DND-41 (cell line): ENCODE measurements at places on chromosomes 1 and 21.

- DNase-seq = no peak
These were observed 5.4 kb downstream of the KRTAP10-12 start for GRCh38 chr21:44702111-44702972.

DNA sequence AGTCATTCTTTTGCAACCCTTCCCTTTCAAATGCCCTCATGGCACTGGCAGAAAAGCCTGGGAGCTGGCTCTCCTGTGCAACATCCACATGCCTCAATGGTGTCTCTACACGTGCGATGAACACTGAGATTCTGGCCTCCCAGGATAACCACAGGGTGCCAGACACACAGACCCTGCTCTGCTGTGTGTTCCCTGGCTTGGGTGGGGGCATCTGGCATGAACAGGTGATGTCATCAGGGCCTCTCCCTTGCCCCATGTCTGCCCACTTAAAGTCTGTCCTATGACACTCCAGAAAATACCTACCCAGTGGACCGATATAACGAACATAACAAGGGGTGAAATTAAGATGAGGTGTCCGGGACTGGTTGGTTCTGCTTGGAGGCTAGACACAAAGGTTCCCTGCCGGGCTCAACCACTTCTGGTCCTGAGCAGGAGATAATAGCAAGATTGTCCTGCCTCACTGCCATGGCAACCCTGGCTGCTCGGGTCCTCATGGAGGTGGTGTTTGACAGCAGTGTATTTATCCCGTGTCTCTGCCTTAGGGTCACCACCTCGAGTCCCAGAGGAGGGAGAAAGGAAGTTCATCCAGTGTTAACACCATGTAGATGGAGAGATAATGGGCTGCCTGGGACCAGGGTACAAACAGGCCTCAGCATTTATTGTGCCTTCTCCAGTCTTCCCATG is 19.3 kb downstream of the INSRR start:
- DNase-seq = no peak

DNA sequence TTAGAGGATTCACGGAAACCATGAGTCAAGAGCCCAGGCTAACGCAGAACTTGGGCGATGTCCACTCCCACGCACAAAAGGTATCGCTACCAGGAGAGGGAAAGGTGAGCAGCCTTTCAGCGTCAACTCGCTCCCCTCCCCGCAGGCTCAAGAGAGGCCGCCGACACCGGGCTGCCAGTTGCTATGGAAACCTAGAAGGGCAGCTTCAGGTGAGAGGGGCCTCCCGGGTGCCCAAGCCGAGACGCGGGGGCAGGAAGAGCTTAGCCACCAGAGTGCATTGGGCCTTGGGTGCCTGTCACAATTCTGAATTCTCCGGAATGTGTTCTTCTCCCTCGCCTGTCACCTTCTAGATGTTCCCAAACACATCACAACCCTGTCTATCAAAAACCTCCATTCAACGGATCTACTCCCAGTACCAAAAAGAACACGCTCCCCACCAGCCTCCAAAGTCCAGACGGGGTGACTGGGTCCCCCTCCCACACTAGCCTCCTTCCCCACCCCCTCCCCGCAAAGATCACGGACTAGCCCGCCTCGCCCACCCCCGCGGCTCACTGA is 694 bp downstream of the MEAF6 start:
- peak; percentile 37 for DNase-seq

DNA sequence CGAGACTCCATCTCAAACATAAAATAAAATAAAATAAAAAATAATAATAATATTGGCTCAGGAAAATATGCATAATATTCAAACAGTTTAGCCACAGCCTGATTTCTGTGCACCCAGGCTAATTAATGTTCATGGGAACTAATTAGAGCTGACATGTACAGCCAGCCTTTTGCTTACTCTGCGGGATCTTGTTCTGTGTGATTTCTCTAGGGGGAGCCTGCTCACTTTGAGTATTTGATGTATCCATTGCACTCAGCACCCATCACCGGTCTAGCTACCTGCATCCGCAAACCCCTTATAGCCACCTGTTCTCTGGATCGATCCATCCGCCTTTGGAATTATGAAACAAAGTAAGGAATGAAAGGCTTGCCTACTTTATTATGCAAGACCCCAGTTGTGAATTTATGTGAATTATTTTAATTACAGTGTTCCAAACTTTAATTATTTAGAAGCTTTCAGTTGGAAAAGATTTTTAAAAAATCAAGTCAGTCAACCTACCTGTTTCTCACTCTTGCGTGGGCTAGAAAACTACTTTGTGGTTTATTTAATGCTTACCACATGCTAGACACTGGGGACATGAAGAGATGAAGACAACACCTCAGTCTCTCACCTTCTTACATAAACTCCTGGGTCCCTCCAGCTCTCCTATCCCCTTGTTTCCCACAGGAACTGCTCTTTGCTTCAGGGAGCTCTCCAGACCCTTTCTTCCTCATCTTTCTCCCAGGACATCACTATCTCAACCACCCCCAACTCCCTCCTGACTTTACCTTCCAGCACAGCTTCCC is 25.4 kb downstream of the CFAP57 start:
- DNase-seq = no peak

DNA sequence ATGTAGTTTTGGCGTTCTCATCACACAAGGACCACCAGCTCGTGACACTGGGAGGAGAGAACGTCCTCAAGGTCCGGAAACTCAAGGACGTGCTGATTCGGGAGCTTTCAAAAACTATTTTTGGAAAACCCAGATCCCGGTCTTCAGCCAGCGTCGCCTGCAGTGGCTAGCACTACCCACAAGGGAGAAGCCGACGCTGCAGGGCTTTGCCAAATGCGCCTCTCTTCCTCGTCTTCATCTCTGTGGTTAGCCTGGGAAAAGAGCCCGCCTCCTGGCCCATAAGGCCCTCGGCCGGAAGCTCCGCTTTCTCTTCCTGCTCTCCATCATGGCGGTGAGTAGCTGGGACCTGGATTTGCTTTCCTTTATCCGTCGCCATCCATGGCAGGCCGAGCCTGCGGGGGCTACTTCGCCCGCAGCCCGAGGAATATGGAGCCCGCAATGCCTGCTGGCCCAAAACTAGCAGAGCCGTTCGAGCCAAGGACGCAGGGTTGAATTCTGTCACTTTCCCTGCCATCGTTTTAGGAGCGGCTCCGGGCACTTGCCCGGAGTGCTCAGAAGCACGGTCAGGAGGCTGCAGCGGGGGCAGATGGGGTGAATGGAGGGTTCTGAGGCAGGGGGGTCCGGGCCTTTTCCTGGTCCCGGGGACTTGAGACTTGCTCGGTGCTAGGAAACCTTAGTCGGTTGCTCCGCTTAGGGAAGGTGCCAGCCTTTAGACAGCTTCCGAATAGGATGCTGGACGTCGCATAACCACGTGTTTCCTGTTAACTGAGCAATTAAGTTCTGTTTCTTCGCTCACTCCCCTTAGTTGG is at the start of gene RPL11:
Gene RPL11, plus strand, starts transcription at position 308 of the 809 bp plus-strand sequence. Its CDS starts 18 bp downstream, at position 326.
- peak; percentile 94 for DNase-seq

- DNase-seq = no peak
These were observed 12.7 kb downstream of the EPHA10 start for GRCh38 chr1:37752213-37752582.

DNA sequence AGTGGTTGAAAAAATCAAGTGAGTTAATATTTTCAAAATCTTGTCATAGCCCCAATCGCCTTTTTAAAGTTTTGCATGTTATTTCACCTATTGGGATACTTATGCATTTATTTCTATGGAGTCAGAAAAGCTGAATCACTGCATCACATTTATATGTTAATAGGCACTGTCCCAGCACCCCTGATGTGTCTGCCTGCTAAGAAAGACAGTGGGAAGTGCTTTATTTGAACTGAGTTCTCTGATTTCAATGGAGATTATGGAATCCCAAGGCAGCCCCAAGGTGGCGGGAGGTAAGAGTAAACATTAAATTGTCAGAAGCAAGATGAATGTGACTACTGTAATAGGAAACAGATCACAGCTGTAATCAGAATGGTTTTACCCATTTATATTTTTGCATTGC is 2225.7 kb downstream of the NCAM2 start:
- DNase-seq = no peak

DNA sequence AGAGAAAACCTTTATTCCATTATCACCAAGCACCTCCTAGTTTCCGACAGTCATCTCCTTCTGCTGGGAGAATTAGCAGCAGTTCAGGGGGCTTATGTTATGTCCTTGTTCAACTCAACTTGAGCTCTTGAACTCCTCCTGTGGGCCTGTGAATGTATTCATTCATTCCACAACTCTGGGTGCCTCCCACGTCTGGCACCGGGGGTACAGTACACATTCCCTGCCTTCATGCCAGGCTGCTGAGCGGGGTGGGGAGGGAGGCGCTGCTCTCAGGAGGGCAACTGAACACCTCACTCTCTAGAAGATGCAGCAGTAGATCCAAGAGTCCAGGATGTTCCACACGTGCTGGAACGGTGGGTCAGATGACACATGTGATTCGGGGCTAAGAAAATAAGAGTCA is 4.3 kb upstream of the MX2 start:
- no peak for DNase-seq

DNA sequence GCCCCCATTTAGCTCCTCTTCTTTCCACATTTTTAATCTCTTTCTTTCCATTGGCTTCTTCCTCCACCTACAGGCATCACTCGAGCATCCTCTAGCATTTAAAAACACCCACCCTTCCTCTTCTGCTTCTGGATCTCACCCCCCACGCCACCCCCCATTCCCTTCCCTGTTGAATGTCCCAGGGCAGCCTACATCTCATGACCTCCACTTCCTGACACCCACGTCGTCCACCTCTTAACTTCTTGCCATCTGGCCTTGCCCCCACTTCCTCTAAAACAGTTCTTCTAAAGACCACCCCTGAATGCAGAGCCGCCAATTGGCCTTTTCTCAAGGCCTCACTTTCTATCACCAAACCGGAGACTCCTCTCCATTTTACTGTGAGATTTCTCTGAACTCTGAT is 6.1 kb upstream of the ETNK2 start:
- no peak for DNase-seq

DNA sequence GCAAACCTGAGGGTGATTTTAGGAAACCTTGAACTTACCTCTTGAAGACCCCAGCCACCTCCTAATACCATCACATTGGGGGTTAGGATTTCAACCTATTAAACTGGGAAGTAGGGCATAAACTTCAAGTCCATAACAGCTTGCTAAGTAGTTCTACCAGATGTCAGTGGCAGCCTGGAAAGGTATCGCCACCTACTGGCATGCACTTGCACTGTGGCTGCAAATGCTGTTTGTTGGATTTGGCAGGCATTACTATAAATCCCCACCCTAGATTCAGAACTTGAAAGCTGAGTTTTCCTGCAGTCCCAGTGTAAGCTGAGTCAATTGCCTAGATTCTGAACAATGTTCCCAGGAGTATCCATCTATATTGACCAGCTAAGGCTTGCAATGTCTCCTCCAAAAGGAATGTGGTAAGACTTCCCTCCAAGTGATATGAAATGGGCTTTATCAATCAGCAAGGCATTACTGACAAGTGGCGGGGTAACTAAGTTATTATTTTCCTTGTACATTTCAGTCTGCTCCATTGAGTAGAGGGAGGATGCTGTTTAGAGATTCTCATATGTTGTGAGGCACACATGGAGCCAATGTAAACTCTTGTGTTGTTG is 474.5 kb downstream of the PTPRC start:
- peak; percentile 81 for DNase-seq
